KG1 (cell line): ENCODE measurements at places on chromosomes 6 and 20.

GRCh38 chr6:146277142-146277541, 248.3 kb downstream of the GRM1 start:
- DNase-seq = no peak

DNA sequence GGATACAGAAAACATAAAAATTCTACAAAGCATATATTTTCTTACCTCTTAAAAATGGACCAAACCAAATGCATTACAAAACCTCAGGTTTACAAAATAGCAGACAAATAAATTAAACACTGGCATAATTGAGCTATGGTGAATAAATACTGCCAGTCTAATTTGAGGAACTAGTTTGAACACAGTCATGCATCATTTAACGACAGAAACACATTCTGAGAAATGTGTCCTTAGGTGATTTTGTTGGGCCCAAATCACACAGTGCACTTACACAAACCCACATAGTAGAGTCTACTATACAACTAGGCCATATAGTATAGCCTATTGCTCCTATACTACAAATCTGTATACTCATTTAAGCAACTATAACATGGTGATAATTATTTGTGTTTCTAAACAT, 215.6 kb downstream of the FOXC1 start:
- no peak for DNase-seq

DNA sequence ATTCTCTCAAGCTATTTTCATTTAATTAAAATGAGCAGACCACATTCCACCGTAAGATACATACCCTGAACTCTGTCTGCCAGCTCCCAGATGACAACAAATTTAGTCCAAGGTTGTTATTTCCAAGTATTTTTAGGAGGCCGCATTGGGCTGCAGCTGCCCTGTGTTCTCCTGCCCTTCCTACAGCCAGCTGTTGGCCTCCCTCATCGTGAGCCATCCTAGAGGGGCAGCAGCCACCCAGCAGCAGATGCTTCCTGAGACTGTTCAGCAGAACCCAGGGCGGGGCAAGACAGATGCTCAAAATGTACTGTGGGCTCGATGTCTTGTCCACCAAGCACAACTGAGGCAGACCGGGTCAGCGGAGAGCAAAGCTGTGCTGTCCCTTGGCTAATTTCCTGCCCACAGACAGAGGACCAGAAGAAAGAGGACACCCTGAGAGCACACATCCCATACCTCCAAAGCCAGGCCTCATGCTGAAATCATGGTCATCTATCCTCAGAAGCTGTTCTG, 16.4 kb downstream of the GABRR1 start:
- DNase-seq = no peak

GRCh38 chr6:154852687-154853086, 119.5 kb downstream of the SCAF8 start:
- no peak for DNase-seq

DNA sequence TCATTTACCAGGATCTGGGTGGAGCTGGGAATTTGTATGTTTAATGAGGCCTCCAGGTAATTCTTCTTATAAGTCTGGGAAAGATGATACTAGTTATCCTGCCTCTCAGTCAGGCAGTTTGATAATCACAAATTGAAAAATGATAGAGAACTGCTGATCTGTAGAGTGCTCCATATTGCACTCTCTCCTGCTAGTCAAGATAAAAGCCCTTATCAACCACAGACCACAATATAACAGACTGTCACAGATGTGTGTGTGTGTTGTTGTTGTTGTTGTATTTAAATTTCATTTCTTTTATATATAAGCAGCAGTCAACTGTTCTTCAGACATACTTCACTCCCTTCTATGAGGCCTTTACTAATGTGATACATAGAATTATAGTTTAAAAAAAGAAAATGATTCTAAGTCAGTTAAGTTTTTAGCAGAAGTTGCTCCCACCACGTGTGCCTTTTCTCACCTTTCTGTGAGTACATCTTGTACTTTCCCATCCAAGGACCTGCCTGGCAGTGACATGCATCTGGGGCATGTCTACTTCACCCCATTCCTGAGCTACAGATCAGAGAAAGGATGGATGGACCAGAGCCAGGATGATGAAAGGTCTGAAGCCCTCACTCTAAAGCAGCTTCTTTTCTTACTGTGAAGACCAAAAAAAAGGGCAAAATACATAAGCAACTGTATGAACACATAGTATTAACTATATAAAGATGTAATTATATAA, 29.8 kb downstream of the TENT5A start:
- no peak for DNase-seq

- DNase-seq = peak; percentile 16
These were observed 8.8 kb upstream of the SRSF6 start for GRCh38 chr20:43448748-43449535.

GRCh38 chr6:134520181-134521115, 202.5 kb upstream of the SGK1 start:
- DNase-seq = no peak

- DNase-seq = no peak
These were observed 61.9 kb upstream of the ELOVL5 start for GRCh38 chr6:53410508-53411258.

DNA sequence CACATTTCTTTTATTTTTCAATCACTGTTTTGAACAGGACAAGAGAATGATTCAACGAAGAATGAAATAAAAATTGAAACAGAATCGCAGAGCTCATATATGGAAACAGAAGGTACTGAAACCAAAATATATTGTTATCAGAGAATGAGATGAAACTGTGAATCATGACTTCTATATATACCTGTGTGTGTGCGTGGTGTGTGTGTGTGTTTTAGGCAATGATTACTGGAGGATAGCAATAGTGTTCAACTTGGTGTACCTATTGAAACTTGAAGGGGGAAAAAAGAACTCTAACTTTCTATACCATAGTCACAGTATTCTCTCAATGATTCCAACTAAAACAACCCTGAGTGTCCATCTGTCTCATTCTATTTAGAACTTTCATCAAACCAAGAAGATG, 586.6 kb downstream of the KIF16B start:
- no peak for DNase-seq

GRCh38 chr6:147951726-147952125, 390.9 kb upstream of the SASH1 start:
- DNase-seq = no peak

DNA sequence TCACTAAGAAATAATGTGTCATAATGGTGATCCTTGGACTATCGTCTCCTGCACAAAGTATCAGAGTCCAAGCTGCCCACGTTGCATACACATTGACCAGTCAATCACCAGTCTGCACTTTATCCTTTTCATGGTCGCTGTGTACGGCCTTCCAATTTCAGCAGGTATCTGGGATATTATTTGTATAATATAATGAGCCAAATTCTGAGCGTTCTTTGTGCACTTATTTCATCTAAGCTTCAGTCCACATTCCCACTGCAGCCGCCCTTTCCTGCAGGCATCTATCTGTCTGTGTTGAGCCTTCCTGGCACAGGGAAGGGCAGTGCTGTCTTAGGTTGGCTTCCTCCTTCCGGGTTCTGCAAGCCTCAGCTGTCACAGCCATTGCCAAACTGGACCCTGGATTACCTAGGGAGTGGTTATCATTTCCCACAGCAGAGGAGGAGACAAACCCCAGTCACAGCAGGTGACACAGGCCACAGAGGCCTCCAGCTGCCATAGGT, 174.3 kb downstream of the TTLL2 start:
- DNase-seq = no peak

GRCh38 chr6:35343092-35343834, 905 bp downstream of the PPARD start:
- DNase-seq = no peak

DNA sequence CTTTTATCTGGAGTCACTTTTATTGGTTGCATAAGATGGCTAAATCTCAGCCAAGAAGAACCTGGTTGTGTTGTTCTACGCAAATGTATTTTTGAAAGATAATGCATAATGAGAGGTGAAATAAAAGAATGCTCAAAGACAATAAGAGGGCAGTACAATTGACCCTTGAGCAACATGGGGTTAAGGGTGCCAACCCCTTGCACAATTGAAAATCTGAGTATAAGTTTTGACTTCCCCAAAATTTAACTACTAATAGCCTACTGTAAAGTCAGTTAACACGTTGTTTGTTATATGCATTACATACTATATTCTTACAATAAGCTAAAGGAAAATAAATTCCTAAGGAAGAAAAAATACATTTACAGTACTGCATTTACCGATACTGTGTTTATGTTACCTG, 5.9 kb downstream of the RNF146 start:
- DNase-seq = no peak

DNA sequence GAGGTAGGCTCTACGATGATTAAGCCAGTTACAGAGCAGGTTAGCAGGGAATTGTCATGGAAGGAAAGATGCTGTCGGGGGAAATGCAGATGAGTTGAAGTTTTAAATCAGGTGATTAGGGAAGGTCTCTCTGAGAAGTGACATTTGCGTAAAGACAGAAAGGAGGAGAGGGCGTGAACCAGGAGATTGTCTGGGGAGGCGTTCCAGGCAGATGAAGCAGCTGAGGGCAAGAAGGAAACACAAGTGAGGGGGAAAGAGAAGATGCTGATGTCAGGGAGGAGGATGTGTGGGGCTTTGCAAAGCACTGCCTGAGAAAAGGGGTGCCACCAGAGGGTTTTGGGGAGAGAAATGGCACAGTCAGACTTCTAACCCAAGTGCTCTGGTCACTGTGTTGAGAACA, 2.5 kb upstream of the TMEM14B start:
- no peak for DNase-seq

DNA sequence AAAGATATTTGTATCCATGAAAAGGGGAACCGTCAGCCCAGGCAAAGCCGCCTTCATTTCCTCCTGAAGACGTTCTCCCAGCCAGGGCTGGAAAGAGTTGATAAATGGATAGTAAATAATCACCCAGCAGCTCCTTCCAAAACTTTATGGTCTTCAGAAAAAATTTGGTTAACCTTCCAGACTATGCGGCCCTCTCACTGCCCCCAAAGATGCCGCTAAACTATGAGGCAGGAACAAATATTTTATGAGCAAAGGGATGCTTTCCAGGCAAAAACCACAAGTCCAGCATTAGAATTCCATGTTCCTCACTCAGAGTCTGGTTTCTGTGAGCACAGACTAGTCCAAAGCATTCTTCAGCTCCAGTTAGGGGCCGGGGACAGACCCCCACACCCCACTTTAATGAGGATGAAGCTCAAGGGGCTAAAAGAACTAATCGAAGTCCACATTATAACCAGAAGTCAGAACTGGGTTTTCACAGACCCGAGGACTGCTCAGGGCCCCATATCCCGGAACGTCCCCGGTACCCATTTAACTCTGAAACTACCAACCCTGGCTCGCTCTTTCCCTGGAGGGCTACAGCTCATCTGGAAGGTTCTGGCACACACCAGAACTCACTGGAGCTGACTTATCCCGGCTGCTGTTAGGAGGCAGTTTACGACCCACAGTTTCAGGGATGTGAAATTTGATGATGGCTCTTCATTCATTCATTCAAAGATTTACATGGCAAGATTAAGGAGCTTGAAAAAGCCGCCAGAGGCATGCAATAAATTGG, 29.4 kb downstream of the BMP7 start:
- no peak for DNase-seq

- no peak for DNase-seq
These were observed 454.6 kb upstream of the EYS start for GRCh38 chr6:66161546-66162108.

DNA sequence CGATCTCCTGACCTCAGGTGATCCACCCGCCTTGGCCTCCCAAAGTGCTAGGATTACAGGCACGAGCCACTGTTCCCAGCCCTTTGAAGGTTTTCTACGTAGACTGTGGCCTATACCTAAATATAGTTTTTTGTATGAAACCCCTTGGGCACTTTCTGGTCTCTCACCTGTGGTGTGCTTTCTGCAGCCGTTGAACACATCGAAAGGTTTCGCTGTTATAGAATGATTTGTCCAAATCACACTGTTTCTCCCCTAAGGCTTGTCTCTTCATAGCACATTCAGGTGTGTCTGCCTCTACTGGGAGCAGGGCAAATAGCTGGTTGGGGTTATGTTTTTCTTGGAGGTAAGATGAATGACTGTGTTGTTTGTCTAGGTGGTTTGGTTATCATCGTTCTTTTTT, 597.9 kb downstream of the RNF144B start:
- DNase-seq = no peak

DNA sequence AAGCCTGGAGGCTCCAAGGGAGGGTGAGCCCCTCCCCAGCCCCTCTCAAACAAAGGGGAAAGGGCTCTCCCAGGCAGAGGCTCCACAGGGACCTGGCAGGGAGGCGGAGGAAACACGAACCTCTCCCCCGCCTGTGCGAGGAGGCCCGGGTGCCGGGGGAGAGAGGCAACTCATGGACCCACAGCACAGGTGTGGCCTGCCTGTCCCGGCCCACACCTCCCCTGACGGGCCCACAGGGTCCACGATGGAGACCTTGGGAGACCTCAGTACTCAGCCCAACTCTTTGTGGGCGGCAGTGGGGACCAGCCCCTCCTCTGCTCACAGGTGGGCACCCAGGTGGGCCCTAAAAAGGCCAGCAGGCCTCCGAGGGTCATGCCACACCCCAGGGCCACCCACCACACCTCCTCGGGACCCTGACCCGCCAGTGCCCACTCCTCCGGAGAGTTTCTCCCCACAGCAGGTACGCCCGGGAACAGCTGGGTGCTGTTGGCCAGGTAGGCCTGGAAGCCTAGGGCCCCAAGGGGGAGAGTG, 12.2 kb downstream of the LAMA5 start:
- DNase-seq = no peak

- DNase-seq = no peak
These were observed 56.1 kb upstream of the LAMP5 start for GRCh38 chr20:9458138-9458796.

DNA sequence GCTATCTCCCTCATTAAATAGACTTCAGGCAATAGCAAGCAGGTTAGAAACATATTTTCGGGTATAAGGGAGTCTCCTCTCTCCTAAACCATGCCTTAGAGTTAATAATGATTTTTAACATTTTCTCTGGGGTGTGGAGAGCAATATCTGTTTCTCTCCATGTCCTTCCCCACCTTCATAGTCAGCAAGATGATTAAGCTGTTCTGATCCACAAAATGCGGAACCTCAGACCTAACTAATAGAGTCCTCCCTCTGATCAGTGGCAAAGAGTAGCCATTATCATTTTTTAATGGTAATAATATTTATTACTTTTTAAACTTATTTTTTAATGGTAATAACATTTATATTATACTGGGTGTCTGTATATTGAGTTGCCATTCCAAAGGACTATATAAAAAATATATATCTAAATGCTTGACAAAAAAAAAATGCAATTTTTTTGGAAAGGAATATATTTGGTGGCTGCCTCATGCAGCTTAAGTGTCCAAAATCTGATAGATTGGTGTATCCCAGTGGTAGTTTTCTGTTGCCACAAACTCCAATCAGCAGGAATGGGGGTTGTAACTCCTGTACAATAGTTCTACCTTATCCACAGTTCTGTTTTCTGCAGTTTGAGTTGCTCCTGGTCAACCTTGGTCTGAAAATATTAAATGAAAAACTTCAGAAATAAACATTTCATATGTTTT, 14.0 kb upstream of the BTN3A2 start:
- no peak for DNase-seq

DNA sequence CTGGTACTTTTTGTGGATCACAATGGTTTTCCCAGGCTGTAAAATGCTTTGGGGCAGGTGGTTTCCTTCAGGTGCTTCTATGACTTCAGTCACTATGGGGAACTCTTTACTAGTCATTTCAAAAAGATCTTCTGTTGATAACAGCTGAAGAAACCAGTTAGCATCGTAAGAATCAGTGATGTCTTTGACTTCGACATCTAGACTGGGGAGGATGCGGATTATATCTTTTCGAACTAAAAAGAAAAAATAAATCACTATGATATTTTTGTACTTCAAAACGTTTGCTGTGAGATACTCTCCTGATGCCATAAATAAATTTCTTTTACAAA, 87.2 kb downstream of the THEMIS start:
- DNase-seq = no peak

- DNase-seq = no peak
These were observed 32.3 kb upstream of the LGSN start for GRCh38 chr6:63352069-63352543.
